NCI-H1048 (cell line): ENCODE measurements at places on chromosomes 12 and 14.

- no peak for DNase-seq
Measured at GRCh38 chr12:26831951-26832821, 808 bp downstream of the ITPR2 start.

- no peak for DNase-seq
Measured at GRCh38 chr14:105873870-105874512, 347.6 kb downstream of the TMEM121 start.

DNA sequence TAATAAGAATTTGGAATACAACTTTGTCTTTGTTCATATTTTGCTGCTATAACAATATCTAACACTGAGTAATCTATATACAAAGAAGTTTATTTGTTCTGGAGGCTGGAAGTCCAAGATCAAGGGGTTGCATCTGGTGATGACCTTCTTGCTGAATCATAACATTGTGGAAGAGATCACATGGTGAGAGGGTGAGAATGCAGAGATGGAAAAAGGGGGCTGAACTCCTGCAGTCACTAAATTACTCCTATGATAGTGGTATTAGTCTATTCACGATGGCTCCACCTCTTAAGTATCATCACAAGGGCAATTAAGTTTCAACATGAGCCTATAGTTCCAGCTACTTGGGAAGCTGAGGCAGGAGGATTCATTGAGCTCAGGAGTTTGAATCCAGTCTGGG is 4.5 kb upstream of the AKAP6 start:
- no peak for DNase-seq

DNA sequence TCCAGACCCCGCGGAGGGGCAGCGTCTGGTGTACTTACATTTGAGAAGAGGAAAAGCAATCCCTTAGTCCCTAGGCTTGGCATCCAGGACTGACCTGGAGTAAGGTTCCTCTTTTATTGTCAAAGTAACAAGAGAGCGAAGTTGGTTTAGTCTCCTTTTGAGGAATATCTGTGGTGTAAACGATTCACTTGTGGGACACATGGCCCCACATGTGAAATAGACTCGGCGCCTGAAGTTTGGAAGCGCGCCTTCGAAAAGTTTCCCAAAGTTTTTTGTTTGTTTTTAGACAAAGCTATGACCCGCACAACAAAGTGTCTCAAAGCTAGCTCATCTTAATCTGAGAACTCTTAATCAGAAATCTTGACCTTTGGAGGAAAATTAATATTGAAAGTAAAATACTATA is 744 bp downstream of the STYX start:
- no peak for DNase-seq

DNA sequence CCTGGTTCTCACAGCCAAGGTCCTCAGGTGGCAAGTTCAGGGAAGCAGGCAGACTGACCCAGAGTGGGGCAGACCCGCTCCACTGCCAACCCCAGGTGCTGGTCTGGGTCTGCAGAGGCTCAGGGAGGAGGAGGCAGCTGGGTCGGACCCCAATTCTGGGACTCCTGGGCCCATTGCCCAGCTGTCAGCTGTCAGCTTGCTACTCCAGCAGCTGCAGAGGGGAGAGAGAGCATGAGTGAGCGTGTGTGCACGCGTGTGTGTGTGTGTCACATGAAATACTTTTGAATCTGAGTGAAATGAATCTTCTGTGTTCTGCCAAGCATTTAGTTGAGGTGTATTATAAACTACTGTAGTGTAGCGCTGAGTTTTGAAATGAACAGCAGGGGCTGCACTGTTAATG is 30.8 kb downstream of the XRCC3 start:
- no peak for DNase-seq

DNA sequence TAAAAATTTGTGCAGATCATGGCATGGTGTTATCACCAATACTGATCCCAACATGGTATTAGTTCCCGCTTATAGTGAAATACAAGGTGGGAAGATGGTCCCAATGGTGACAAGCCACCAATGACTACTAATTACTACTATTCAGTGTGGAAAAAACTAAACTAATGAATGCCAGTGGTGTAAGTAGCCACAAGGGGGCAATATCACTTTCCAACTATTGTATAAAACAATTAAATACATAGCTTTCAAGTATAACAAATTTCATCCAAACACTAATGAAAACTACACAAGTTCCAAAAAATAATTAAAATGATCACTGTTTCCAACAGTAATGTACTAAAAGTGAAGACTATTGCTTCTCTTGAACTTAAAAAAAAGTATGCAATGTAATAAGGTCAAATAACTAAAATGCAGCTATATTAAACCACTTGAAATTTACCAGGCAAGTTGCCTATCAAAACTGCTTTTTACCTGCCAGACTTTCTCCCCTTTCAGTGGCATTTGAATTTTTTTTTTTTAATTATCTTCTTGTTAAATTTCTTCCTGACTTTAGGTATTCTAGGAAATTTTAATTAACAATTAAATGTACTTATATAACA is 58.0 kb downstream of the PAPLN start:
- DNase-seq, result no peak

DNA sequence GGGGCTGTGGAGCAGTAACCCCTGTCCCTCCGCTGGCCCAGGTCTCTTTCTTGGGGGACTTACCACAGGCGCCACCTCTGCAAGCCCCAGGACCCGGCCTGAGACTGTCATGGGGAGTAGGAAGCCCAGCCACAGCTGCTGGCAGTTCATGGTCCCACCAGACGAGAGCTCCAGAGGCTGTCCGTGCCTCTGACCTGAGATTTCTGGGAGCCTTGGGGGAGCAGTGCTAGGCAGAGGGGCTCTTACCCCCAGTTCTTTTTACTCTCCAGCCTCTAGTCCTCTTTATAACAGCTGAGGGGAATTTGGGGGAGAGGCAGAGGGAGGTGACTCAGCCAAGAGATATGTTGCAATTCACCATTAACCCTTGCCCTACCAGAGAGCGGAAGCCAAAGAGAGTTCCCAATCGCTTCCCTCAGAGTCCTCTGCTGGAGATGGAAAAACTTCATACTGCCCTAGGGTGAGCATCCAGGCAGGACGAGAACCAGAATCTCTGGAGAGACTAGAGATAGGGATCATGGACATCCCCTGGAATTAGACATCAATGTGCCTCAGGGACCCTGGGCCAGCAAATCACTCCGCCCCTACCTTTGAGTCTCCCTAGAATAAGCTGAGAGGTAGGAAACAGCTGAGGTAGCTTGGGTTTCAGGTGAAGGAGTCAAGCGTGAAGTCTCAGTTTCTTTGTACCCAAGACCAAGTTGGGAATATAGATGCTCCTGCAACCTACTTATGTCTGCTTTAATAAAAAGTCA is at the start of gene MMP19:
Gene MMP19 (minus strand): TSS at position 256 of the 749 bp plus-strand sequence. CDS start 106 bp downstream, at position 150.
- DNase-seq, result no peak
